Lower leg skin (tissue), 4 donors: ENCODE measurements at places on chromosomes 3 and 15.

DNA sequence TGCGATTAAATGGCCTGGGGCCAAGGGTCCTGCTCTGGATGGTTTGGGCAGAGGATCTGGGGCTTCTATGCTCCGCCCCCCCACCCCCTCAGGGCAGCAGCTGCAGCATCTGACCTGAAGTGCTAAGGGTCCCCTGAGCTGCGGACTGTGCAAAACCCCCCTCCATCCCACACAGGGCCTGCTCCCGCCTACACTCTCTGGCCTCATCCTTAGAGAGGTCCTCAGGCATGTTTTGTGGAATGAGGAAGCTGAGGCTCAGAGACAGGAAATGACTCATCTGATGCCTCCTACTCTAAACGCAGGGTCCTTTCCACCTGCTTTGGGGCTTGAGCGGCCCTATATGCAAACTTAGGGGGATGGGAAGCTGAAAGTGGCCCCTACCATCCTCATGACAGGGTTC is 59.5 kb upstream of the CTSH start:
- no peak for DNase-seq

- no peak for DNase-seq
These were observed 72.3 kb downstream of the THSD4 start for GRCh38 chr15:71187526-71187925.

- no peak for DNase-seq
These were observed 42.7 kb downstream of the C2CD4A start for GRCh38 chr15:62109437-62109836.

GRCh38 chr15:29242456-29243242 is 27.0 kb downstream of the NSMCE3 start:
- DNase-seq = no peak

DNA sequence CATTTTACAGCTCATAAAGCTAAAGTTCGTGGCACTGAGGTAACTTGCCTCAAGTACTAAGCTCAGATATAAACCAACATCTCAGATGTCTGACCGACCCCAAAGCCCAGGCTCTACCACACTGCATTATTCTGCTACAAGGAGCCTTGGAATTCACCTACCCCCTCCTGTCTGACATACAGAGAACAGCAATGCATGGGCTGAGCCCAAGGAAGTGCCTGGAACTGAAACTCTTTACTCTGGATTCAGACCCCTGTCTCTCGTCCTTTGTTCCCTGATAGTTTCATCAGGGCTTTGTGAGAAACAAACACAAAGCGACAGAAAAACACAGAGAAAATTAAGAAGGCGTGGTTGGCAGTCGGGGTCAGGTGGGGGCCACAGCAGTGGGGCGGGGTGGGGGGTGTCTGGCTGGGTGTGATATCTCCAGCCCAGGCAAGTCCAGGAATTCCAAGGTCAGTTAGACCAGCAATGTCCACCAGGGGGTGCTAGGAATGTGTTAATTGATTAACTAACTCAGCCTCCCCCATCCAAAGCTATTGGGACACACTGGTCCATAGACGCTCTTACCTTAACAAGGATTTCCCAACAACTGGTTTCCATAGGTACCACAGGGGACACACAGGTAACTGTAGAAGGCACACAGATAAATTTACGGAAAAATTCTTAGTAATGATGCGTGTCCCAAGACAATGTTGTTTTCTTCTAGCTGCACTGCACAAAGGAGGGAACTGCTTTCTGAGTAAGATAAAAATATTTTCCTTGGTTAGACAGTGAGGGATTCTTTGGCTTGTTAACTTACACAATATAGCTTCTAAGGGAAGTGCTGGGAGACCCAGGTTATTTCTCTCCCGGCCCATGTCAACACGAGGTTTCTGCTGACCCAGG is 18.8 kb upstream of the SSUH2 start:
- peak; percentile 79 for DNase-seq

DNA sequence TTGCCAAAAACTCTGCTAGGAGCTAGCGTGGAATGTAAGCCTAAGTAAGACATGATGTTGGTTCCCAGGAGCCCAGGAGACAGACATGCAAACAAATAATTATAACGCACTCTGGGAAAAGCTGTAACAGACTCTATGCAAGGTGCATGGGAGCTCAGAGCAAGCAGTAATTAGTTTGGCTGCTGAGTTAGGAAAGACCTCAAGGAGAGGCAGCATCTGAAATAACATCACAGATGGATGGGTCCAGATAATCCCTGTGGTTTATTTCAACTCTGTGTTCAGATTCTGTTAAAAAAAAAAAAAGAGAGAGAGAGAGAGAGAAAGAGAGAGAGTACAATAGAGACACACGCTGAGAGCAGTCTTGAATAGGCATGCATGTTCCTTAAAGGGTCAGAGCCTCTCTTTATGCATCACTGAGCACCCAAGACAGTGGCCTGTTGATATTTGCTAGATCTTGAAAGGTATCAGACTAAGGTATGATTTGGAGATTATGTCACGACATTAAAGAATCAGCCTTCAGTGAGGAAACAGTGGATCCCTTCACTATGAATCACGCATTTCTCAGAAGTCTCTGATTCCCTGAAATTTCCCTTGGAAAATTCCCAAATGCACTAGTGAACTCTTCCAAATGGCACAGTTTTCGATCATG is 124.4 kb upstream of the LIPC start:
- DNase-seq = no peak

- no peak for DNase-seq
These were observed 36.7 kb downstream of the HMCES start for GRCh38 chr3:129315223-129315997.

DNA sequence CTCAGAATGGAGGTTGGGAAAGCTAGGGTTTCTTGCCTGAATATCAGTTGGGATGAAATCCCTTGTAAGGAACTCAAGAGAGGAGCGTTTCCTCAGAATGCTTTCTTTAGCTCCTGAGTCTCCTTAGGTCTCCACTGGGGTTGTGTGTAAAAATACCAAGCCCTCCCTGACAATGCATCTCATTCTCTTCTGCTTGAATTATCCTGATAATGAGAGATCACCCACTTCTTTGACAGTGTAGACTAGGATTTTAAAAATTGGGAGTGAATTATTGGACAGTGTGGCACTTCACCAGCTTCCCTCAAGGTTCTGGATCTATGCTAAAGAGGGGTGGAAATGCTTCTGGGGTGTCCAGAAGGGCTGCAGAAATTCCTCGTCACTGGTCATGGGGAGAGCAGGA is 41.8 kb upstream of the POLG start:
- no peak for DNase-seq

GRCh38 chr3:25901796-25902195 is 111.9 kb downstream of the OXSM start:
- DNase-seq = no peak

DNA sequence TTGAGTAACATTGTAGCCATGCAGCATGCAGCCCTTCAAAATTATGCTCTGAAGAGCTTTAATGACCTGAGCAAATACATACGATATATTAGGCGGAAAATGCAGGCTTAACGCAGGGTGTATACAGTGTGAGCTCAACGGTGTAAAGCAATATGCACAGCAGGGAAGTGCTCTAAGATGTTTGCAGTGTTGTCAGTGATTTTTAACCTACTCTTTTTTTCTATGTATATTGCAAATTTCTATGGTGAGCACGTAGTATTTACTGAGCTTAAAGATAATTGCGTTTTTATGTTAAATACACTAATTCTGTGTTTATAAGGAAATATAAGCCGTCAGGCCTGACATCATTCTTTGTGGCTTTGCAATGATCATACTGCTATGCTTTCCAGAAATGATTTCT is 42.1 kb downstream of the DGKG start:
- DNase-seq = no peak

GRCh38 chr15:28060005-28060404 is 39.1 kb downstream of the OCA2 start:
- no peak for DNase-seq

DNA sequence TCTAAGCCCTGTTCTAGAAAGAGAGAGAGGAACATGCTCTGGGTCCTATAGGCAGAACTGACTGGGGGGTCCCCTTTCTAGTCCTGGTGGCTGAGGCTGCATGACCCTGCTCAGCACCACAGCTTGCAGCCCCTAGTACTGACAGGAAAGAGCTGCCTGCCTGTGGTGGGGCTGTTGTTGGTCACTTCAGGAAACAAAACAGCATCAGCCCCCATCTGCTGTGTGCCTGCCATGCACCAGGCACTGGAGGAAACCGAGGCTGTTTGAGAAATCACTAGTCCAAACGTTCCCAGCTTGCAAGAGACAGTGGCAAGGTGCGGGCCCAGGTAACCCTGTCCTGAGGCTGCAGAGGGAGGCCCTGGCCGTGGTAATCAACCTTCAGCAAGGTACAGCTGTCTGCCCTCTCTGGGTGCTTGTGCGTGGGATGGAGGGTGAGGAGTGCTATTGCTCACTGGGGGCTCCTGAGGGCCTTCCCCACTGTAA is 90.6 kb downstream of the IQSEC1 start:
- no peak for DNase-seq
